ENCODE measurements at places on chromosomes 7 and 10. TPM values are rescaled to one million over a fixed set of nuclear protein-coding genes. Genes with fewer than 3 reads are reported as not detected.

GRCh38 chr7:128022631-128023532 is 8.4 kb downstream of the LRRC4 start:
- peaks cover 22% of the 10 kb centered on the region for H3K4me1 ChIP-seq
- peaks cover 5% of the 10 kb centered on the region for H3K36me3 ChIP-seq
- no peaks in the 10 kb centered on the region for H3K27me3 ChIP-seq
- DNase-seq = no peak
- H3K27ac ChIP-seq = no peak overlapping the region

GRCh38 chr7:144725070-144725469 is 110.8 kb downstream of the TPK1 start:
- H3K27me3 ChIP-seq = no peaks in the 10 kb centered on the region
- DNase-seq = no peak
- H3K27ac ChIP-seq = no peak overlapping the region

DNA sequence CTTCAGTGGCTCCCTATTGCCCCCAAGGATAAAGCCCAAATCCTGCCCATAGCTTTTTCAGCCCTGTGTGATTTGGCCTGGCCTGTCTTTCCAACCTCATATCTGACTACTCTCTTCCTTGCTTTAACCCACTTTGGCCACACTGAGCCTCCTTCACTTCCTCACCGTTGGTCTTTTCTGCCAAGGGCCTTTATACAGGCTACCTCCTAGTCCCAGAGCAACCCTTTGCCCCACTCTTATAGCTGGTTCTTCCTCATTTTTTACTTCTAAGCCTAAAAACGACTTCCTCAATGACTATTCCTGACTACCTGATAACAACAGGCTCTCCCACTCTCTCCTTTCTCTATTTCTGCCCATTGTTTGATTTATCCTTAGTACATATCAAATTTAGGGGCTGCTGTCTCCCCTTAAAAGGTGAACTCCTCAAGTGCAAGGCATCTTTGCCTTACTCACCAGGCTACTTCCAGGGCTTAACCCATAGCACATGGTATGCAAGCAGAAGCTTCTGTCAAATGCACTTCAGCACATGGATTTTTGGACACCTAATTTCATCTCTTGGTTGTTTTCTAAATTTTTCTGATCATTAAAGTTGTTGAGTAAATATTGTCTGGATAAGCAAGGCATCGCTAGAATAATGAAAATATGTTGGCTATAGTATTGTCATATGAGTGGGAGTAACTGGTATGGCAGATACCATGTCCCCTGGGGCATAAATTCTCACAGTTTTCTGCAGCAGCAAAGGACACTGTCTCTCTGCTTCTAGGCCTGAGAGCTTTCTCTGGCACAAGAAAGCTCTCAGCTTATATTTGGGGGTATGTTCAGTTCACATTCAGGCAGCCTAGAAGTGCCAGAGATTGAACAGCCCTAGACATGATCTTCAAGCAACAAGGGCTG is 201.5 kb upstream of the GPR26 start:
- no peaks in the 10 kb centered on the region for H3K4me1 ChIP-seq
- H3K27me3 ChIP-seq = no peaks in the 10 kb centered on the region
- no peaks in the 10 kb centered on the region for H3K36me3 ChIP-seq
- H3K4me3 ChIP-seq = no peak overlapping the region
- H3K27ac ChIP-seq = no peak overlapping the region

The FGFBP3 gene
- 0.81 TPM for total RNA-seq

- H3K4me3 ChIP-seq = no peak overlapping the region
- no peak for DNase-seq
- H3K4me1 ChIP-seq = no peaks in the 10 kb centered on the region
- no peaks in the 10 kb centered on the region for H3K27me3 ChIP-seq
- H3K27ac ChIP-seq = no peak overlapping the region
These were observed 1169.9 kb downstream of the NXPH1 start for GRCh38 chr7:9603291-9603690.

The NODAL gene
- not detected for total RNA-seq

The ZNF488 gene
- 0.41 TPM for total RNA-seq

The ZMYND11 gene
- 82.3 TPM for total RNA-seq

GRCh38 chr10:29430101-29430500 is 141.2 kb downstream of the LYZL1 start:
- no peak overlapping the region for H3K4me3 ChIP-seq
- DNase-seq = no peak
- H3K4me1 ChIP-seq = no peaks in the 10 kb centered on the region
- H3K36me3 ChIP-seq = peaks cover 4% of the 10 kb centered on the region
- H3K27ac ChIP-seq = no peak overlapping the region

The NPTX2 gene
- total RNA-seq = 2.1 TPM

- DNase-seq = no peak
- no peak overlapping the region for H3K4me3 ChIP-seq
- H3K27ac ChIP-seq = no peak overlapping the region
- no peaks in the 10 kb centered on the region for H3K36me3 ChIP-seq
- peaks cover 39% of the 10 kb centered on the region for H3K27me3 ChIP-seq
These were observed 2.0 kb downstream of the PRAP1 start for GRCh38 chr10:133349160-133349568.

- H3K36me3 ChIP-seq = no peaks in the 10 kb centered on the region
- peaks cover 3% of the 10 kb centered on the region for H3K4me1 ChIP-seq
- H3K27ac ChIP-seq = no peak overlapping the region
- no peak for DNase-seq
These were observed 50.0 kb downstream of the MAGI2 start for GRCh38 chr7:79403451-79403850.
